NCI-H524 (cell line): ENCODE measurements at places on chromosomes 1 and 21.

- DNase-seq: no peak
Measured at GRCh38 chr1:62746809-62747138, 37.2 kb upstream of the ATG4C start.

DNA sequence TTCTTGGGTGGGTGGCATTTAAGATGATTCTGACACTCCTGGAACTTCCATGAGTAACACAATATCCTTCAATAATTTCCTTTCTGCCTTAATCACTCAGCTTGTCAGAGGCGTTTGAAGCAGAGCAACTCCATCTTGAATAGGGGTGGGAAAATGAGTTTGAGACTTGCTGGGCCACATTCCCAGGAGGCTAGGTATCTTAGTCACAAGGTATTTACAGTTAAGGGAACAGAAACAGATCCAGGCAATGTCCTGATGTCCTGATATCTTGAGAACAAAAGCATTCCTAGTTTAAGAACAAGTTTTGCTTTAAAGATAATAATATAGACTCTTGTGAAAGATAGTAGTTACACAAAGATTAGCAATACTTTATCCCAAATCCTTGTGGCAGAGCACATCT lies 76.6 kb upstream of the KIAA0040 start:
- no peak for DNase-seq

DNA sequence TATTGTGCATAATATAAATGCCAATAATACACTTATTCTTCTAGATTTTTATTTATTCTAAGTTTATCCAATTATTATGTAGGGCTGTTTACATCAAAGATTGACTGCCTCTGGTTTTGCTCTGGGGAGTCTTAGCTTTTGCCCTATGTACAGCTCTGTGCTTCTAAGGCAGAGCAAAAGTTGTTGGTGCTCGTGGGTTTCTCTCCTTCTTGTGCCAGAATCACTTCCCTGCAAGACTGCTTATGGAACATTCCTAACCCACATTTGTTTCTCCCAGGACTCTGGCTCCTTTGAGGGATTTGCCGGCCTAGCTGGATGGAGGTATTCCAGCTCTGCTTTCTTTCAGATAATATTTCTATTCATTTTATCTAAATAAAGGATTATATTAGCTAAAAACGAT lies 849.1 kb downstream of the USP25 start:
- DNase-seq: no peak

DNA sequence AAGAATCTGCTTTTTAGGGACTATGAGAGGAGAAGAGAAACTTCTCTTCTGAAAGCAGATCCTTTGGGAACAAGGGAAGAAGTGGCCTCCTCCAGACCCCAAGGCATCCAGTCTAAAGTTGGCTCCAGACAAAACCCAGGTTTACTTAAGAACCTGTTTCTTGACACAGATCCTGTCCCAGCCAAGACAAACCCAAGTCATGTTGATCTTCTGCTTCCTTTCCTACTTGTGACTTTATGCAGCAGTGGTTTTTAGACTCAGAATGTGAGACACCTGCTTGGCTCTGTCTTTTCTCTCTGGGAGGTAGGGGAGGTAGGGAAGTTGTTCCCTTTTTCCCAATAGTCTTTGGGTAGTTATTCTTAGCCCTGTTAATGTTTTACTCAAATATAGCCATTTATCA lies 38.3 kb downstream of the ELAPOR1 start:
- DNase-seq: no peak

DNA sequence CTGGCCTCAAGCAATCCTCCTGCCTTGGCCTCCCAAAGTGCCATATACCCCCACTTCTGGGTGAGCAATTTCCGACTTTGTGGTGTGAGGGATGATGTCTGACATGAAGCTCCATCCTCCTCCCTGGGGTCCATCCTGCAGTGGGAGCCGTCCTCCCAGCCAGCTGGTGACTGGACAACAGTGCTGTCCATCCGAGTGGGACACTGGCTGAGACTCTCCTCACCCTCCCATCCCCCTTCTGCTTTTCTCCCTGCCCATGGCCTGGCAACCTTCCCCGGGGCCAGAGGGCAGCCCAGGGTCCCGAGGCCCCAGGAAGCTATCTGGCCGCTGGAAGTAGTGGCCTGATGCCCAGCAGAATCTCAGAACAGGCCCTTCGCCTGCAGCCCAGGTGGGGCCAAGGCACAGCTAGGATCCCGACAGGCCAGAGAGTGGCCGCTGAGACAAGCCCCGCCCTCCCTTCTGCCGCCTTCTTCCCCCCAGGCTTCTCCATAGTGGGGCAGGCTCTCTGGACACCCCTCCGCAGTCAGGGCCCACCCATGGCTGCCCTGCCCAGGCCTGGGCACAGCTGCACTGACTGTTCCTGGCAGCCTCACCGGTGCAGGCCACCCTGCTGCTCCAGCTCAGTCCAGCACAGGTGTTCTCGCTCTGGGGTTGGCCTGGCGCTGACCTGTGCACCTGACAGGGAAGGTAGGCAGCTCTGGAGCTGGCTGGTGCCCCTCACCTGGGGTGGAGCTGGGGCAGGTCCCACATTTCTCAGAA lies 8.4 kb upstream of the FAAP20 start:
- DNase-seq: no peak

- no peak for DNase-seq
Measured at GRCh38 chr21:42654913-42655795, 1.7 kb downstream of the PDE9A start.

- DNase-seq: no peak
Measured at GRCh38 chr1:210321552-210321951, 7.2 kb upstream of the HHAT start.

DNA sequence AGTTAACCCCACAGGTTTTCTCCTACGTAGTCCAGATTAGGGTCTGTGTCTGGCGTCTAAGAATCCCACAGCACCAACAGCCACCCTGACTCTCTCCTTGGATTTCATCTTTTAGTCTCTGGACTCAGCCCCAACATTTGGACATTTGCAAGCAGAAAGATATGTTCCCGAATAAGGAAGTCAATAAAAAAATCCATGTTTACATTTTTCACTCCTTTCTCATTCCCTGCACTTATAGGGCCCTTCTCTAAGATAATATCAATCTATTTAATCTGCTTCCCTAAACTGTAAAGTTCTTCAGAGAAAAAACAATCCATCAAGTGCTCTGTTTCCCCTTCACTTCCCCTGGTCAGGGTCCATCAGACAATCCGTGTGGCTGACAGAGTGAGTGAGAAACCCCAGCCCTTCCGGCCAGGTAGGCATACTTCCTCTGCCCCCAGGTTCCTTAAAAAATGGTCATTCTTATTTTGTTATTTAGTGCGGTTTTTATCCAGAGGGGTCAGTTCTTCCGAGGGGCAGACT lies 105.9 kb upstream of the CDC42BPA start:
- DNase-seq: no peak

DNA sequence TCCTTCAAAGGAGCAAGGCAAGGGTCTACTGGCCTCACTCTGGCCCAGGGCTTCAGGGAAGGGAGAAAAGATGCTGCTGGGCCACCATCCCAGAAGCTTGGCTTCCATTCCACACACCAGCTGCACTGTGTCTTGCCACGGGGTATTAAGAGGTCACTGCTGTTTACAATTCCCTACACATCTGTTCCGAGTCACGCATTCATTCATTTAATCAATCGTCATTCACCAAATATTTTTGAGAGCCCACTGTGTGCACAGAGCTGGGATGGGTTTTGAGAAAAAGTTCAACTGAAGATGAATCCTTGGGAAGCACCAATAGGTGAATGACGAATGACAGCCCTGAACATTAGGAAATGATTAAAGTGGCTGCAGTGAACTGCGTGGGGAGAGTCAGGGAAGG lies 101.7 kb downstream of the NAV1 start:
- no peak for DNase-seq

GRCh38 chr1:33763406-33763805 lies 100.5 kb upstream of the HMGB4 start:
- no peak for DNase-seq

GRCh38 chr1:27428316-27429028 lies 36.0 kb downstream of the GPR3 start:
- DNase-seq: peak; percentile 79

GRCh38 chr21:38286739-38287471 lies 30.1 kb downstream of the KCNJ15 start:
- DNase-seq: no peak

GRCh38 chr1:183279835-183280234 lies 93.8 kb downstream of the LAMC2 start:
- DNase-seq: no peak

DNA sequence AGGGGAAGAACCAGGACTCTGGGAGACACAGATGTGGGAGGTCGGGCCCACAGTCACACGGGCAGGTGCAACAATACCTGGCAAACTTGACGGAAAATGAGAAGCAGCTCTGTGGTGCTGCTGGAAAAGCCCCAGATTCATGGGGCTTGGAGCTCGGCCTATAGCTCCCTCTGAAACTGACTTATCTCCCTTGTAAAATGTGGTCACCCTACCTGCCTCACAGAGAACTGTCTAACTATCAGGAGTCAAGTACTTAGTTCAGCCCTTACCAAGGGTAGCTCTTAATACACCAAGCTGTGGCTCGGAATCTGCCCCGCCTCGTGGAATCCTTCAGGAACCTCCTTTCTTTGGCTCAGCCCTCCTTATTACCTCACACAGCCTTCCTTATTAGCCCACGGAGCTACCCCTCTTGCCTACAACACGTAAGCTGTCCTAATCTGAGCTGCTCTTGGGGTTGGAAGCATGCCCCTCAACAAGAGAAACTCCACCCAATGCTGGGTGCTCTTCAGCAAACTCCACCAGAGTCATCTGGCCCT lies 68.9 kb downstream of the MRPL37 start:
- no peak for DNase-seq

GRCh38 chr21:39055167-39055767 lies 128.0 kb downstream of the PSMG1 start:
- no peak for DNase-seq

GRCh38 chr1:114702737-114703136 lies 7.4 kb upstream of the AMPD1 start:
- DNase-seq: no peak

GRCh38 chr1:1777583-1777899 lies 729 bp downstream of the NADK start:
- DNase-seq: no peak

- DNase-seq: no peak
Measured at GRCh38 chr1:43753422-43753821, 46.1 kb downstream of the ST3GAL3 start.

- DNase-seq: no peak
Measured at GRCh38 chr21:44283948-44284347, 1.7 kb upstream of the AIRE start.

GRCh38 chr1:241640867-241641622 lies 876 bp upstream of the CHML start:
- DNase-seq: no peak
